ENCODE measurements at places on chromosomes 6 and 20.
A peak's percentile ranks its signal among the peaks of the same experiment; 100 is the strongest.

GRCh38 chr20:45019762-45020123 lies 53.4 kb downstream of the STK4 start:
- no peak for DNase-seq

- DNase-seq = no peak
Observed at GRCh38 chr20:44023515-44024371, 109.1 kb downstream of the TOX2 start.

- no peak for DNase-seq
Observed at GRCh38 chr6:36625158-36625919, 31.2 kb downstream of the SRSF3 start.

DNA sequence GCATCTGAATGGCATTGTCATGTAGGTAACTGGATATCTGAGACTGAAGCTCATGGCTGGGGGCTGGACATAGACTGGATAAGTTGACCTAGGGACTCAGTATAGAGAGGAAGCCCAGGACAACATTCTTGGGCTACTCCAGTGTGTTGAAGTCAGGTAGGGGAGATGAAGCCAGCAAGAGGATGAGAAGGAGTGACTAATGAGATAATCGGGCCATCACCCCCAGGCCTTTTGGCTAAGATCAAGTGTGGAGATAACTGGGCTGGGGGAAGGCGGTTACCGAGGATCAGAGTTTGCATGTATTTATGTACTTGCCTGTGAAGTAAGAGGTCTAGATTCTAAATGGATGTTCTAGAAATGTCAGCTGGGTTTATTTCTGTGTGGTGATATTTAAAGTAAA lies 73.4 kb downstream of the ELOVL2 start:
- no peak for DNase-seq

GRCh38 chr20:21101932-21102575 lies 4.1 kb downstream of the LINC00237 start:
- no peak for DNase-seq

GRCh38 chr6:80438772-80439171 lies 332.3 kb downstream of the BCKDHB start:
- DNase-seq = no peak

GRCh38 chr6:16521528-16521927 lies 239.7 kb downstream of the ATXN1 start:
- DNase-seq = no peak

DNA sequence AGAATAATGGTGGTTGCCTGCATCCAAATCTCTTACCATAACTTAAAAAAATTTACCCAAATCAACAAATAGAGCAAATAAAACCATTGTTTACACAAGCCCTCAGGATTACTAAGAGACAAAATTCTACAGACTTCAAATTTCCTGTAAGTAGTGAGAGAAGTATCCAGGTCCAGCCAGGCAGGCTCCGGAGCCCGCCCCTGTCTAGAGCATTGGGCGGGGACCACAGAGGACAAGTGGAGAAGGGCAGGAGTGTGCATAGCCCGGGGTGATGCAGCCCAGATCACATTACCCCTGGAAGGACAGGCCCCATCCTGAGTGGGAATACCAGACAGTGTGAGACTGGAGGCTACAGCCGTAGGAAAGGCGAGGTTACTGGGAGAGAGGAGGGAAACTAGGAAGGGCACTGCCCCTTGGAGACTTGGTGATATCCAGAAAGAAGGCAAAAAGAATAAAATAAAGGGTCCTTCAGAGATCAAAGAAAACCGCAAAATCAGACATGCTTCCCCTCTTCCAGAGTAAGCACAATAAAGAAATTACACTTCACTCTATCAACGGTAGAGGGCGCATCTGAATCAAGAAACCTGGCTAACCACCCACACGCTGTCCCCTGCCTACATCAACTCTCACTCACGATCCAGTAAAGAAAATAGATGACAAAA lies 26.6 kb downstream of the RIN2 start:
- DNase-seq = no peak

DNA sequence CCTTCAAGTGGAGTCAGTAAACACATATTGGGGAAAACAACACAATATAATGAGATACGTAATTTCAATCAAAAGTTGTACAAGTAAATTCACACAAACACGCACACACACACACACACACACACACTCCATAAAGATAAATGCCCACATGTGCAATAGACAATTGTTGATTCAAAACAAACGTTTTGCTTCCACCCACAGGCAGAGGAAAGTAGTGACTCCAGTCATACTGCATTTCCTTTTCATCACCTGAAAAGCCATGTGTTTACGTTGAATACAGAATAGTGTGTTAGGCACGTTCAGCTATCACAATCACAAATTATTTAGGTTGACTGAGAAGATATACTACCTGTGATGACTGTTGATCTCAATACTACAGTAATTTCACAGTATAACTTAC lies 443.8 kb upstream of the MANEA start:
- DNase-seq = no peak

GRCh38 chr6:150310539-150310938 lies 58.3 kb upstream of the IYD start:
- no peak for DNase-seq

- no peak for DNase-seq
Observed at GRCh38 chr6:159529934-159530333, 163.1 kb downstream of the SOD2 start.

GRCh38 chr6:138211048-138211581 lies 7.2 kb downstream of the PBOV1 start:
- DNase-seq = no peak

DNA sequence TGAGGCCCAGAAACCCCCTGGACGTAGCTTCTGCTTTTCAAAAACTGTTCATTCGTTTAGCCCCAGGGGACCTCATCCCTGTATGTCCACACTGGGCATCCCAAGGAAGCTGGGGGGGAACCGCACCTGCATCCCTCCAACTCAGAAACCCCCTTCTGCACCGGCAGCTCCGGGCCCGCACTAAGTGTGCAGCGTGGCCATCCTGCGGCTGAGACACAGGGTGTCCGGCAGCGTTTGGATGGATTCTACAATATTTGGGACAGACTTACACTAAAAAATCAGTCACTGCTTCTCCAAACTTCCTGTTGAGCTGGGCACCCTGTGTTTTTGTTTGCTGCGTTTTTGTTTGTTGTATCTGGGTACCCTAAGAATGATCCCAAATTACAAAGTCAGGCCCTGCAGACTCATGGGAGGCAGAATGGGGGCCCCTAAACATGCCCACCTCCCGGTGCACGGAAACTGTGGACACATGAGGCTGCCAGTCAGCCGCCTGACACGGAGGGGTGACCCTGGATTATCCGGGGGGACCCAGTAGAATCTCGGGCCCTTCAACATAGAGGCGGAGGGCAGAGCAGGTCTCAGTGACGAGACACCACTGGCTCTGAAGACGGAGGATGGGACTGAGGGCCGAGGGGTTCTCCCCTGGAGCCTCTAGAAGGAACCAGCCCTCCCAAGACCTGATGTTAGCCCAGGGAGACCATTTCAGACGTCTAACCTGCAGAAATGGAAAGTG lies 88.2 kb upstream of the BHLHE23 start:
- DNase-seq = no peak

GRCh38 chr20:15056246-15056645 lies 718.8 kb upstream of the FLRT3 start:
- no peak for DNase-seq

DNA sequence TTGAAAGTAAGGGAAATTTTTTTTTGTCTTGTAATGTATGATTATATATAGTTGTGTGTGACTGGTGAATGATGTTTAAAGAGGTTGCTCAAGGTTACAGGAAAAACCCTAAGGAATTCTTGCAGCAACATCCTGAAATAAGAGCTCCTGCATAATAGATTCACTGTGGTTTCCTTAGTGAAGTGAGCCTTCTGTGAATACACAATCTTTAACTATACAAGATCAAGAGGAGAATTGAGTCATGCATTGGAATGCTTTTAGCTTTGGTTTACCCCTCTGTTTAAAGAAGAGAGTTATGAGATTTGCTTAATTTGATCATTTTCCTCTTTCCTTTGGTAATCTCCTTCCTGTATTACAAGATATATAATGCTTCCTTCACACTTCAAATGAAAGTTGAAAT lies 141.6 kb upstream of the EYA4 start:
- peak; percentile 23 for DNase-seq

DNA sequence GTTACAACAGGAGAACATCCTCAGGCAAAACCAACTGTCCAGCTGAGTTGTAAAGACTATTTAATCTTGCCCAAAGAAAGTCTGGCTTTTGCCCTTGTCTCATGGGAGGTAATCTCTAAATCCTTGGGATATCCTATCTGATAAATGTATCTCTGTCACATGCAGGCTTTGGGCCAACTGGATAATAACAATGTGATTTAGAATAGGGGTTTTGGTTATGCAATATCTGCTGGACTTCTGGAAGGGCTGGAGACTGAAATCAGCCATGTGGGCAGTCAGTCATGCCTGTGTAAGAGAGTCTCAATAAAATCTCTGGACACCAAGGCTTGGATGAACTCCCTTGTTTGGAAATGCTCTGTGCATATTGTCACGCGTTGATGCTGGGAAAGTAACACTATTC lies 56.3 kb upstream of the PRL start:
- no peak for DNase-seq

DNA sequence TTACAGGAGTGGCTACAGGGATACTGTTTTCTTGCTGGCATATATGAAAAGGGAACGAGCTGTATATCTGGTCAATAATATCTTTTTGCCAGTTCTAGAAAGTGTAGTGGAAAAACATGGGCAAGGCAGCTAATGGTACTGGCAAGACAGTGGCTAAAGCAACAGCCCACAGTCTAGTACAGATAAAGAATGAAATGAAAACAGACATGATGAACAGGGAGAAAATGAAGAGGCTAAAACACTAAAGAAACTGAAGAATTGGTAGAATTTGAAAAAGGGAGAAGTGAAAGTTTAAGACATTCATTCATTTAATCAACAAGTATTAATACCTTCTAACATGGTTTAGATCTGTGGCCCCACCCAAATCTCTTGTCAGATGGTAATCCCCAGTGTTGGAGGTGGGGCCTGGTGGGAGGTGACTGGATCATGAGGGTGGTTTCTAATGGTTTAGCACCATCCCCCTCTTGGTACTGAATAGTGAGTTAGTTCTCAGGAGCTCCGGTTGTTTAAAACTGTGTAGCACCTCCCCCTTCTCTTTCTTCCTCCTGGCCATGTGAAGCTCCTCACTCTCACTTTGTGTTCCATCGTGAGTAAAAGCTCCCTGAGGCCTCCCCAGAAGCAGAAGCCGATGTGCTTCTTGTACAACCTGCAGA lies 18.1 kb downstream of the FAM184A start:
- DNase-seq = no peak

- no peak for DNase-seq
Observed at GRCh38 chr20:24388828-24389380, 80.5 kb upstream of the SYNDIG1 start.
